ENCODE measurements at places on chromosomes 5 and 9.

DNA sequence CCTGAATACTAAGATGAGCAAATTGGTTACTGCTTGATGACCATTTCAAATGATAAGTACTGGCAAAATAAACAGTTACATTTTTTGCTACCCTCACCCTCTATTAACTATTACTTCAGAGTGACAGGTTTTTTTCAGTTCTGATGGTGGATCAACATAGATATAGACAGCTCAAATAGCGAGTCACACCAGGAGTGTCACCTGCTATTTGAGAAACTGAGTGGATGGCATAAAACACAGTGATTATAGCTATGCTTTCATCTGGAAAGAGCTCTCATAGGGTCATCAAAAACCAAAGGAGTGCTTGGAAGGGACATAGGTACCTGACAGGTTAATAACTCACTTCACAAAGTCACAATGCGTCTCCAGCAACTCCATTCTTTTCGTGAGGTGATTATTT is 244.5 kb upstream of the C9orf72 start:
- DNase-seq, result no peak

DNA sequence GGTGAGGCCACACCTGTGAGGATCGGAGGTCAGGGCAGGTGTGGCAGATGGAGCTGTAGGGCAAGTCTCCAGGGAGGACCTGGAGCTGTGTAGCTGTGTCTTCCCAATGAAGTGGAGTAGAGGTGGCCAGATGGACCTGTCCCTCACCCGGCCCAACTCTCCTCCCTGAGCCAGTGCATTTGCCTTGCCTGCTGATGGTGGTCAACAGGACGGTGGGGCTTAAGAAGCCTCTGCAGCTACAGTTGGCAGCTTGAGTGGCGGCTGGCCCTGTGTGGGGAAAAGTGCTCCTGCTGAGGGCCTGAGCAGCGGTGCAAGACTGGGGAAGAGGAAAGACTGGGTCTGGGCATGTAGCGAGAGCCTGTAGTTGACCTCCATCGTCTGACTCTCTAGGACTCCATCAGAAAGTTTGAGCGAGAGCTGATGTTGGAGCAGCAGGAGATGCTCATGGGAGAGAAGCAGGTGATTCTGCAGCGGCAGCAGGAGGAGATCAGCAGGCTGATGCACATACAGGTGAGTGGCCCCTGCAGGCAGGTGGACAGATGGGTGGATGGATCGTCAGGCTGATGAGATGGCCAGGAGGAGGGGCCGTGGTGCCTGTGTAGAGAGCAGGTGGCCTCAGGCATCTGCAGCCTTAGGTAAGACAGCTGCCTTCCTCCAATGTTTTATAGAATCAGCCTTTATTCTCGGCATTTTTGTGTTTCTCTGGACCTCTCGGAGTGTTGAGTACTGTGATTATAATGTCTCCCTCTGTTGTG is 24.9 kb downstream of the PITX1 start:
- DNase-seq, result no peak

DNA sequence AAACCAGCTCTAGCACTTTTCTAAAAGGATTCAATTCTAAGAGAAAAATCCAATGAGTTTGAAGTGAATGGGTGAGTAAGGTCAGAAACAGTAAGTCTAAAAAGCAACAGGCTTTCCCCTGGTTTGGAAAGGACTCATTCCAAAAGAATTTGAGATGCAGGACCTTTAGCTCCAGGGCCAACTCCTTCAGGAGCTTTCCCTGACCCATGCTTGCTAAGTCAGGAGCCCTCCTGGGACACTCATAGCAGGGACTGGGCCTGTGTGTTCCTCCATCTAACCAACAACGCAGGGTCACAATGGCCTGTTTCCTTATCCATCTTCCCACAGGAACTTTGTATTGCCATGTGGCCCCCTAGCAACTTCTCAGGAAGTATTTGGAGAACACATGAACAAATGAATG is 198.8 kb downstream of the FRMD3 start:
- no peak for DNase-seq

DNA sequence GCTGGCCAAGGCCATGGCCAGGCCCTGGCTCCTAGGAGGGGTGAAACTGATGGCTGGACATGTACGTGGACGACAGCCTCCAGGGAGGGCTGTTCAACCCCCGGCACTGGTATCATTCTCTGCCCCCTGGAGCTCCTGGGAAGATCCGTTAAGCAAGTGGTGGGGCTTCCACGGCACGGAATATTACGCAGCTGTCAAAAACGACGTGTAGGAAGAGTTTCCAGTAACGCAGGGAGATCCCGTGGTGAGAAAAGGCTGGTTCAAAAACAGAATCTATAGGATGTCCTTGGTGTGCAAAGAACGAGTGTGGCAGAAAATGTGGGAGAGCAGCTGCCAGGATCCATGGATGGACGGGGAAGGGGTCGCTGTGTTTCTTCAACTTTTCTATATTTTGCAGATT is 36.3 kb upstream of the TMEM250 start:
- no peak for DNase-seq

DNA sequence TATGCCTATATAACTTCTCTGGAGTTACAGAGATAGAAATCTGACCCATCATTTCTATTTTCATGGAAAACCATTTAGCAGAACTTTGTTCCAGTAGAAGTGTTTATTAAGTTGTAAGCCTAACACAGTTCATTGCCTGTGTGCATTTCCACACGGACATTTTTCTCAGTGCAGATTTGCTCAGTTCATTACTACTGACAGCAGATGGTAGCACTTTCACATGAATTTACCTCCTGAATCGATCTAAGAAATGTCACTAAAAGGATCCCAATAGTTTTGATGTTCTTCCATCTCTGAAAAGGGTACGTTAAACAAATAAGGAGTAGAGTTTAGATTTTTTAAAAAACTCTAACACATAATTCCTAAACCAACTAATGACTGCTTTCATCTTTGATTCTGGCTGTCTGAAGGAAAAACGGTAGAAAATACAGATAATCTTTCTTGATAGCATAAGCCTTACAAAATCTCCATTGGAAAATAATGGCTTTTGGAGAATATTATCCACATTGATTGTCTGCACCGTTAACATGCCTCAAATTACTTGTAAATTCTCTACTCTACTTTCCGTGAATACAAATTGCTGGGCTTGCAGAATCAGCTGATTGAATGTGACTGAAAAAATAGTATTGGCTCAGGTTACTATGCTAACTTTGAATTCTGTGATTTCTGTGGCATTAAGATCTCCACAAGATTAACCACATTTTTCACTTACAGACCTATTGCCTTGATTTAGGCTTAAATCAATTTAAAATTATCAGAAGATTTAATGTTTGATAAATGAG is 33.1 kb downstream of the RPS23 start:
- DNase-seq, result no peak

Measured in stimulated activated CD4-positive, alpha-beta T cell treated with anti-CD3 and anti-CD28 coated beads, Interleukin-1b, Interleukin-23, amount 100 ng/mL, for 24 hours (primary cell).